ENCODE measurements at places on chromosomes 1 and 21. TPM values are rescaled to one million over a fixed set of nuclear protein-coding genes. Genes with fewer than 3 reads are reported as not detected.

PRR9 gene
- total RNA-seq = not detected

DNA sequence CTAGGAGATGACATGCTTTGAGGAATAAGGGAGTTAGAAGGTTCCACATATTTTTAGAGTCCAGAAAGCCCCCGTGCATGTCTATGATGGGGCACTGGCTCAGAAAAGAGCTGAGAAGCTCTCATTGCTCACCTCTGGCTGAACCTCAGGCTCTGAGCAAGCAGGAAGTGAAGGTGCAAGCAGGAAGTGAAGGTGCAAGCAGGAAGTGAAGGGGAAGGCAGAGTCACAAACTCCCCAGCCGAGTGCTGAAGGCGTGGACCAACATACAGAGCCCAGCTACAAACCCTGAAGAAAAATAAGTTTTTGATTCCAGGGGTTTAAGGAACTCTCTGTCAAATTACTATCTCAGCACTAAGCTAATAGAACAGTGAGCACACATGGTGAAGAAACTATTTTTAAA, 7.0 kb downstream of the KRTAP10-8 start:
- DNase-seq = no peak

CD52 gene
- not detected for total RNA-seq

- no peak for DNase-seq
Observed at GRCh38 chr1:31576201-31576669, at the start of gene TINAGL1. TSS of gene TINAGL1 (plus strand) at chr1:31576515. CDS start at chr1:31577149, 634 bp downstream.

- no peak for DNase-seq
Observed at GRCh38 chr1:39680751-39681150, 8.8 kb upstream of the NT5C1A start.

TDRD5 gene
- not detected for total RNA-seq

SPRR2G gene
- not detected for total RNA-seq

MTHFR gene
- total RNA-seq = 32.5 TPM

AZIN2 gene
- total RNA-seq = 10.7 TPM

- no peak for DNase-seq
Observed at GRCh38 chr1:183480971-183481441, 8.7 kb downstream of the SMG7 start.

- DNase-seq = no peak
Observed at GRCh38 chr1:114331936-114332335, 178.3 kb upstream of the SYT6 start.
